ENCODE measurements at places on chromosomes 7 and 10.

- no peak for DNase-seq
Observed at GRCh38 chr7:120973849-120974248, 14.7 kb upstream of the CPED1 start.

GRCh38 chr7:95609277-95609971 lies 13.1 kb upstream of the PDK4 start:
- peak; percentile 40 for DNase-seq

GRCh38 chr7:116307253-116307652 lies 96.9 kb downstream of the TES start:
- no peak for DNase-seq

GRCh38 chr7:4747746-4748145 lies 27.7 kb upstream of the AP5Z1 start:
- DNase-seq: no peak

DNA sequence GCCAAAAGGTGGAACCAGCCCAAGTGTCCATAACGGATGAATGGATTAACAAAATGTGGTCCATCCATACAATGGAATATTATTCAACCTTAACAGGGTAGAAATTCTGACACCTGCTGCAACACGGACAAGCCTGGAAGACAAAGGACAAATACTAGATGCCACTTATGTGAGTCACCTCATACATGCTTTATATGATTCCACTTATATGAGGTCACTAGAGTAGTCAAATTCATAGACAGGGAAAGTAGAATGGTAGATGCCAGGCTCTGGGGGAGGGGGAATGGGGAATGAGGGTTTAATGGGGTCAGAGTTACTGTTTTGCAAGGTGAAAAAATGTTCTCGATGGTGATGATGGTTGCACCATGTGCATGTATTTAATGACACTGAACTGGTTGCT lies 34.0 kb upstream of the CYTH3 start:
- no peak for DNase-seq

DNA sequence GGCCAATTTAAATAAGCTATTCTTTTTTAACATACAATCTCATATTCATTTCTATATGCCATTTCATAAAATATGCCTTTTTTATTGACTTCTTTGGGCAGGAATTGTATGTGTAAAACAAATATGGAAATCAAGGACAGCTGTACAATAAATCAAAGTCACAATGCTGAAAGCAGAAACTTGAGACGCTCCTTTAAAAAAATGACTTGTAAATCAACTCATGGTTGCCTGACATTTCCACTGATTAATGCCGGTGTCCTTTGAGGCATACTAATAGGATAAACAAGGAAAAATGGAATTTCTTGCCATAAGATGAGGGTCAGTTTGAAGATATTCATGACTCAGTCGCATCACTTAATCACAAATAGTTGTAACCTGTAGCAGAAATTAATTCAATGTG lies 247.4 kb upstream of the TEX47 start:
- no peak for DNase-seq

GRCh38 chr7:121339082-121339481 lies 10.3 kb downstream of the WNT16 start:
- no peak for DNase-seq

DNA sequence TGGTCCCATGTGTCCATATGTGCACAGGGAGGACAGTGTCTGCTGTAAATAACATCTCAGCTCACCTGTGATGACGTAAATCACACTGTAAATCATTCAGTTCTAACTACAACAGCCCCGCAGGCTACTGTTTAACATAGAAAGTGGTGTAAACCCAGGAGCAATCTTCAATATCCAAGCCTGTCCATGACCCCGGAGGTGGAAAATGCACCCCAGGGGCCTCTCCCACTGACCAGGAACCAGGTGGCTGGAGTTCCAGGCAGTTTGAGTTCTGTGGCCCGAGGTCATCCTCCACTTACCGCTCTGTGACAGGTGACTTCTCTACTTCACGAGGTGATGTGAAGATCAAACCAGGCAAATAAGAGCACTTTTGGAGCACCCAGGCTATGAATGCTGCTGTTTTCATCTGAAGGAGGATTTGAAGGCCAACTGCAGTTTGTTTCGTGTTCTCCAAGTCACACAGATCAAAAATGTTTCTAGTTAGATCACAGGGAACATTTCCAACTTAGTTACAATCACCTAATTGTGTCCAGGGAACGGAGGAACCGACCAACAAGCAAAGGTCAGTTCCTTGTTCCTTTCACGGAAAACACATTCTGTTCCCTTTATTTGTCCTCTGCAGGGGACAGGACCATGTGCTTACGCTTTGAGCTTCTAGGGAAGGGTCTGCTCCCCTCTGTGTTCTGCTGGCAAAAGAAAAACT lies 131.8 kb downstream of the WDR37 start:
- DNase-seq: no peak

- DNase-seq: no peak
Observed at GRCh38 chr10:69669409-69669808, 39.4 kb downstream of the FAM241B start.

DNA sequence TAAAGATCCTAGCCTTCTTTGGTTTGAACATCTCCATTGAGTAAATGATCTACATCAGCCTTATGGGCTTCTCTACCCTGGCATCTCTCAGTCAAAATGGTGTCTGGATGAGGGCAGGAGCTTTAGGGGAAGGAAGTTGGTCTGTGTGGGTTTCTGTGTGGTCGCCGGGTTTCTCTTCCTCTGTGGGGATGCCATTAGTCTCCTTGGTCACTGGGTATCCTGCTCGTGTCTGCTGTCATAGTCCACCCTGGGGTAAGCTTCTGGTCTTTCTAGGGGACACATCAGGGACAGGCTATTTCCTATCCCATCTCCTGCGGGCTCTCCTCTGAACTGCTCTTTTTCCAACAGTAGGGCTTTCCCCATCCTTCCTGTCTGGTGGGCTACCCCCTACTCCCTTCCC lies 150.3 kb upstream of the NPY start:
- DNase-seq: no peak

DNA sequence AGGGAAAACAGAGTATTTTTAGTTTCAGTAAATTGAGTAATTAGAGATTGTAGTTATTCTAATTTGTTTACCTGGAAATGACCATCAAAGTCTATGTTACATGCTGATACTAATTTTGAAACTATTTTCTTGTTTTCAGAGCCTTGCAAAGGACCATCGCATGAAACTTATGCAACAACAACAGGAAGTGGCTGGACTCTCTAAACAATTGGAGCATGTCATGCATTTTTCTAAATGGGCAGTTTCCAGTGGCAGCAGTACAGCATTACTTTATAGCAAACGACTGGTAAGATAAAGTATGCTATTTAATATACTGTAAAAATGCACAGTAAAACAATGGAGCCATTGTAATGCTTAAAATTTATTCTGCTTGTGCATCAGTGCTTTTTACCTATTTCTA lies 78.5 kb downstream of the TRIM24 start:
- no peak for DNase-seq

DNA sequence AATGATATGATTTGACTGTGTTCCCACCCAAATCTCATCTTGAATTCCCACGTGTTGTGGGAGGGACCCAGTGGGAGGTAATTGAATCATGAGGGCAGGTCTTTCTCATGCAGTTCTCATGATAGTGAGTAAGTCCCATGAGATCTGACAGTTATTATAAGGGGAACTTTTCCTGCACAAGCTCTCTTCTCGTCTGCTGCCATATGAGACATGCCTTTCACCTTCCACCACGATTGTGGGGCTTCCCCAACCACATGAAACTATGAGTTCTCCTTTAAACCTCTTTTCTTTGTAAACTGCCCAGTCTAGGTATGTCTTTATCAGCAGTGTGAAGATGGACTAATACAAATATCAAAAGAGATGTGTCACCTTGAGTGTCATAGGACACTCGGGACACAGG lies 502.7 kb upstream of the PODXL start:
- no peak for DNase-seq

- no peak for DNase-seq
Observed at GRCh38 chr7:141418066-141418465, 133.1 kb upstream of the AGK start.

DNA sequence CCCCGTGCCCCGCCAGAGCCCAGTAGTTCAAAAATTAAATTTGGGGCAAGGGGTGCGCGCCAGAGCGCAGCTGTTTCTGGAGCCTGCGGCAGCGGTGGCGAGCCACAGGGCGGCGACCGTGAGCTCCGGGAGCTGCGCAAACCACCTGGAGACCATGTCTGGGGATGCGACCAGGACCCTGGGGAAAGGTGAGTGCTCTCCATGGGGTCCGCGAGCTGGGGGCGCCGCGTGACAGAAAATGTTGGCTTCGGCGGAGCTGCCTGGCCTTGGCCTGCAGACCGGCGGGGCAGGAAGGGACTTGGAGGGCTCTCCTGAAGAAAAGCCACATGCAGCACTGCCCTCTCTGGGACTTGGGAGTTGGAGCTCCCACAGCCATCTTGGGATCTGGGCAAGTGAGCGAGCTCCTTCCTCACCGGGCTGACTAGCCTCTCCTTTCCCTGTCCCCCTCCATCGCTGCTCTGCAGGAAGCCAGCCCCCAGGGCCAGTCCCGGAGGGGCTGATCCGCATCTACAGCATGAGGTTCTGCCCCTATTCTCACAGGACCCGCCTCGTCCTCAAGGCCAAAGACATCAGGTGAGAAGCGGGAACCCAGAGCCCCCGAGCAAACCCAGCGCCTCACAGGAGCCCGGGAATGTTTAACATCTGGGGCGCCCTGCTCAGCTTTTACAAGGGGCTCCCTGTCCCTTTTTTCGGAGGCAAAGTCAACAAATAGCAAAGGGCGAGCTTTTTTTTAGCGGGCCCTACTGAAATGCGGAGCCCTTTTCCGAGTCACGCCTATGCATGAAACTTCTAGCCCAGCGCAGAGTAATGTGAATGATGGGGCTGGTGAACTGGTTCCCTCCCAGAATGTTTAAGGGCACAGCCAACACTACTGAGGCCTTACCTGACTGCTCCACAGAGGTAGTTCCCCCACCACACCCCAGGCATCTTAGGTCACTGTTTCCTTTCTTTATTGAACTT lies 6.1 kb downstream of the GSTO2 start:
- peak; percentile 78 for DNase-seq

GRCh38 chr7:36215457-36215765 lies 62.4 kb downstream of the EEPD1 start:
- no peak for DNase-seq

GRCh38 chr7:41912851-41913567 lies 210.1 kb upstream of the INHBA start:
- DNase-seq: no peak

DNA sequence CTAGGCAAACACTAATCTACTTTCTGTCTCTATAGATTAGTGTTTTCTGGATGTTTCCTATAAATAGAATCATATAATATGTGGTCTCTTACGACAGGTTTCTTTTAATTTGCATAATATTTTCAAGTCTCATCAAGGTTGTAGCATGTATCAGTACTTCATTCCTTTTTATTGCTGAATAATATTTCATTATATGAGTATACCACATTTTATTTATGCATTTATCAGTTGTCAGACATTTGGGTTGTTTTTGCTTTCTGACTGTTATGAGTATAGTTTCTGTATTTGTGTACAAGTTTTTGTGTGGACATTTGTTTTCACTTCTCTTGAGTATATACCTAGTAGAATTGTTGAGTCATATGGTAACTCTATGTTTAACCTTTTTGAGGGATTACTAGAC lies 48.2 kb downstream of the SHOC2 start:
- DNase-seq: no peak

All from HuH-7 (cell line).